ENCODE measurements at places on chromosomes 16 and 17.

GRCh38 chr16:67726106-67727034 is 7.3 kb upstream of the GFOD2 start:
- no peak for DNase-seq

GRCh38 chr16:57743458-57743857 is 7.9 kb downstream of the KATNB1 start:
- DNase-seq: no peak

- DNase-seq: no peak
Observed at GRCh38 chr16:72530434-72530833, 358.5 kb upstream of the PMFBP1 start.

DNA sequence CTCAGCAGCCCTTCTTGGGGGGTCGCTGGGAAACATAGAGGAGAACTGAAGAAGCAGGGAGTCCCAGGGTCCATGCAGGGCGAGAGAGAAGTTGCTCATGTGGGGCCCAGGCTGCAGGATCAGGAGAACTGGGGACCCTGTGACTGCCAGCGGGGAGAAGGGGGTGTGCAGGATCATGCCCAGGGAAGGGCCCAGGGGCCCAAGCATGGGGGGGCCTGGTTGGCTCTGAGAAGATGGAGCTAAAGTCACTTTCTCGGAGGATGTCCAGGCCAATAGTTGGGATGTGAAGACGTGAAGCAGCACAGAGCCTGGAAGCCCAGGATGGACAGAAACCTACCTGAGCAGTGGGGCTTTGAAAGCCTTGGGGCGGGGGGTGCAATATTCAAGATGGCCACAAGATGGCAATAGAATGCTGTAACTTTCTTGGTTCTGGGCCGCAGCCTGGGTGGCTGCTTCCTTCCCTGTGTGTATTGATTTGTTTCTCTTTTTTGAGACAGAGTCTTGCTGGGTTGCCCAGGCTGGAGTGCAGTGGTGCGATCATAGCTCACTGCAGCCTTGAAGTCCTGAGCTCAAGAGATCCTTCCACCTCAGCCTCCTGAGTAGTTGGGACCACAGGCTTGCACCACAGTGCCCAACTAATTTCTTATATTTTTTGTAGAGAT is 3.4 kb downstream of the STH start:
- peak; percentile 68 for DNase-seq

- DNase-seq: peak; percentile 33
Observed at GRCh38 chr17:79082311-79083190, 7.9 kb downstream of the ENGASE start.

DNA sequence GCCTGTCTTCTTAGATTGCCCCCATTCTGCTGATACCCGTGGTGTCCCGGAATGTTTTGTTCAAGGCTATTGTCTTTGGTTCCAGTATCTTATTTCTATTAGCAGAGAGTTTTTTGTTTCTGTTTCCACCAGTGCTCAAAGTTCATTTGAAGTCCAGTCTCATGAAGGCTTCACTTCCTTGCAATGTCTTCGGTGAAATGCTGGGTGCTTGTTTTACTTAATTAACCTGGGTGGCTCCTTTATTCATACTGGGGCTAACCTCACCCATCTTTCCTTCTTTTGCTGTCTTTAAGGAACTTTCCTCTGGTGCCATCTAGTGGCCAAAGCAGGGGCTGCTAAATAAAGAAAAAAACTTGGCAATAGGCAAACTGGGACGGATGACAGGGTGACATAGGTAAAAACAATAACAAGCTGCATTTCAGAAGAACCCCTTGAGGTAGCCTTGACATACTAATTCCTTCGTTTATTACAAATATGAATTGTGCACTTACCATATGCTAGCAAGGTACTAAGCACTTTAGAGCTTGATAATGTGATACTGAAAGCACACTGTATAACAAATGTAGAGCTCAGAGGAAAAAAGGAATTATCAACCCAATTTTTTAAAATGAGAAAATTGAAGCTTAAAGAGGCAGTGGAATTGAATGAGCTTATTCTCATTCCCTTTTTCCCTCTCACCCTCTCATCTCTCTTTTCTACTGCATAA is 2.8 kb upstream of the SMIM36 start:
- DNase-seq: peak; percentile 73

DNA sequence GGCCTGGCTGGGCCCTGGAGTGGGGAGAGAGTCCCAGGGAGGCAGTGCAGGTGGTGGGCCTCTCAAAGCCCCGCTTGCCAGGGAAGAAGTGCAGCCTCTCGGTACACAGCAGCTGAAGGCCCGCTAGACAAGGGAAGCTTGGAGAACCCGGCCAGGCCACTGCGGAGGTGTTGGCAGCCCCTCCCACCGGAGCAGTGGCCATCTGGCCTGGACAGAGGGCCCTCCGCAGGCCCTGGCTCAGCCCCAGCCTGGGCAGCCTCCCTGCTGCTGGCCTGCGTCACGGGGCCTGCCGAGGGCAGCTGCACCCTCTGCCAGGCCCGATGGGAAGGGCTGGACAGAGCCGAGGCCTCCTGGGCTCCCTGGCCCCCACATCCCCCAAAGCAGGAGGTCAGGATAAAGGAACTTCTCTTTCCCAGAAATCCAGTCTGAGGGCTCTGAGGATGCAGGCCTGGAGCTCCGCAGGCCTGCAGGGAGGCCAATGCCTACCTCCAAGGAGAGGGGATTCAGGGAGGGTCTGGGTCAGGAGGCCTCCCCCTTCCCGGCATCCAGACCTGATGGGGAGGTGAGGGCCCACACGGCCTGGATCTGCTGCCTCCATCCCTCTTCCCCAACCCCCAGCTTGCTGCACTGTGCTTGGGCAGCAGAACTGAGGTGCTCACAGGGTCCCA is 4.3 kb downstream of the SPPL2C start:
- DNase-seq: no peak

GRCh38 chr16:64704386-64704785 is 417.5 kb downstream of the CDH11 start:
- DNase-seq: no peak

DNA sequence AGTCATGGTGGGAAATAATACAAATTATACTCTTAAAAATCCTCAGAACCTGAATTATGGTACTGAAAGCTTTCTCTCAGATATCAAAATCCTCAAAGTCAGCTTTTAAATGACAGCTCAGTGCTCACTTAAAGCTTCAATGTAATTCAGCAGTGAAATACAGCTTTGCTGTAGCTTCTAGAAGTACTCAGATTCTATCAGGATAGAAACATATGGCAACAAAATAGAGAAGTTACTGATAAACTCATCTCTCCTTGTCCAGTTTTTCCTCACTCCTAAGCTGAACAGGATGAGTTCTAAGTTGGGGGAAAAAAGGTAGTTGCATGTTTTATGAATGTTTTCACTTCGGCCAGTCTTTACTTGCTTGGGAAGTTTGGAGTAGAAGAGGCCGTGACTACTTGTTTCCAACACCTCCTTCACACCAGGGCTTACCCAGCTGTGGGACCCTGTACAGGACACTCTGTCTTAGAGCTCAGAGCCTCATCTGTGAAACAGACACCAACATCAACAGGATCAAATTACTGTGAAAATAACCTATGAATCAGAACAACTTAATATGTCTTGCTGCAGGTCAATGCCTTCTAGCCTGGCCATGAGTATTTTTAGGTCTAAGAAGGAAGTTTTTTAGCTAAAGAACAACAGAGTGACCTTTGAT is 30.2 kb downstream of the OGFOD1 start:
- DNase-seq: no peak

DNA sequence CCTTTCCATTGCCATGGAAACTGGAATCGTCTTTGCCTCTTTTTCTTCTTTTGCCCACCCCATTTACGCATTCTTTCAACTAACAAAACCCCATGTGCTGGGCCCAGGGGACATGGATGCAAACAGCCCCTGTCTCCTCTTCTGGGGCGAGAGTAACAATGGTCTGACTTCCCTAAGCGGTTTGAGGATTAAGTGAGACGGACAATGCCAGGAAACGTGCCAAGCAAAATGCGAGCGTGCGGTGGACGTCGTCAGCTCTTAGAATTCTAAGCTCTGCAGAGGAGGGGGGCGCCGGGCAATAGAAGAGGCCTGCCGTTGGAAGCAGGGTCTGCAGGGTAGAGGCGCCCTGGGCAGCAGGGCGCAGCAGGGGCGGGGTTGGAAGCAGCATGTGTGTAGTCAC is 42.4 kb upstream of the JPH3 start:
- no peak for DNase-seq

- no peak for DNase-seq
Observed at GRCh38 chr16:11570806-11571205, 15.9 kb downstream of the LITAF start.

GRCh38 chr17:80929449-80929848 is 62.2 kb upstream of the CHMP6 start:
- DNase-seq: no peak

DNA sequence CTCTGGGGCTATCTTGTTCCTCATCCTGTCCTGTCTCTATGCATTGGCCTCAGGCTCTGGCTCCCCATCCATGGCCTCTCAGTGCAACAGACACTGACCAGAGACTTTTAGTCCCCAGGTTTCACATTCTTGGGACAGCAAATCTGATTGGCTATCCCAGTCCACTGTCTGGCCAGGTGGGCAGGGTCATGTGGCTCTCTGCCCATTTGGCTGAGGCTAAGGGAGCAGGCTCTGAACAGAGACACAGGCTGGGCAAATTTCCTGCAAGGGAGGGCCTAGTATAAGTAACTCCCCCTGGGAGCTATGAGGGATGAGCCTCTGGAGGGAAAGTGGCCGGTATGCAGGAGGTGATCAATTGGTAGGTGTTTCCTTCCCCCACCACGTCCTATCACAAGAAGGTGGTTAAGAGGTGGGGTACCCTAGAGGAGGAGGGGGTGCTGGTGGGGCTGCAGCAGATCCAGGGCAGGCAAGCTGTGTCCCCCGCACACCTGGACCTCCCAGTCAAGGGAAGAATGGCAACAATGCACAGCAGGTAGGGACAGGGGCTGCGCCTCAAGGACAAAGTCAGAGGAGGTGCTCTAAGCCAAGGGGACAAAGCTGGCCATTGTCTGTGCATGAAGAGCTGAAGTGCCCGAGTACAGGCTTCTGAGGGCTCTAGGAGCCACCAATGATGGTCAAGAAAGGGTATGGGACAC is 13.2 kb downstream of the XYLT2 start:
- no peak for DNase-seq

GRCh38 chr17:13996276-13996675 is 73.0 kb upstream of the COX10 start:
- no peak for DNase-seq

DNA sequence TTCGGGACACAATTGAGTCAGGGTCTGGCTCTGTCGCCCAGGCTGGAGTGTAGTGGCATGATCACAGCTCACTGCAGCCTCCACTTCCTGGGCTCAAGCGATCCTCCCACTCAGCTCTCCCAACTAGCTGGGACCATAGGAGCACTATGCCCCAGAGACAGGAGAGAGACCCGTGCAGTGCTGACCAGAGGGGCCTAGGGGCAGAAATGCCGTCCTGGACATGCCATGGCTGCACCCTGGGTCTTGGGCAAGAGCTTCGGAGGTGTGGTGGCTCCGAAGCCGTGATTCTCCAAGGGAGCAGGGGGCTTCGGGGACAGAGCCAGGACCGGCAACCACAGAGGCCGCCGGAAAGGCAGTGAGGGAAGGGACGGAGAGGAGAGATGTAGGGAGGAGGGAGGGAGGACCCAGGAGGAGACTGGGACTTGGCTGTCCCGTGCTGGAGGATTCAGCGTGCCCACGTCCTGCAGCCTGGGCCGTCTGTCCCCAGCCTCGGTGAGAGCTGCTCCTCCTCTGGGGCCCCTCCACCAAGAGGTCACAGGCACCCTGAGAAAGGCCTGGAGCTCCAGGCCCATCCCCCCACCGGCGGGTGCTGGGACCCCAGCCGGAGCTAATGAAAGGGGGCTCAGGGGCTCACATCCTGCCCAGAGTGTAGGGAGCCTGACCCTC is 21.9 kb downstream of the TPSD1 start:
- no peak for DNase-seq

DNA sequence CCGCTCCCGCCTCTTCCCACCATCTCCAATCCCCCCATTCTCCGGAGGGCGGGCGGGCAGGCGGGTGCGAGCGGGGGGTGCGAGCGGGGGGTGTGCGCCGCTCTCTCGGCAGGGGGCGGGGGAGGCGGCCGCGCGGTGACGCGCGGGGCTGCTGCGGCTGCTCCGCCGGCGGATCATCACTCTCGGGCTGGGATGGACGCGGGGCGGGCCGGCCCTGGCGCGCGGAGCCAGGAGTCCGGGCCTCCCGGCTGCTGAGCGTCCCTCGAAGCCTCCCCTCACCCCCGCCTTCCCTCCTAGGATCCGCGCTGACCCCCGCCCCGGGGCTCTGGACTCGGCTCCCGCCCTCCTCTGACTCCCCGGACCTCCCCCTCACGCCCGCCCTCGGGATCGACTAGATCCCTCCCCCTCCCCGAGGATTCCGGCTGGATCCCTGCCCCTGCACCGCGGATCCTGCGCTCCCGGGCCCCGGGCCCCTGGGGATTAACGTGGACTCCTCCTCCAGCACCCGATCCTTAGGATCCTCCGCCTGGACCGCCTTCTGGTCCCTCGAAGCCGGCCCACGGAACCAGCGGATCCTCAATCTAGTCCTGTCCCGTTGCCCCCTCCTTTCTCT is 946 bp upstream of the TMEM256 start:
- DNase-seq: peak; percentile 63

GRCh38 chr17:48494335-48494734 is 36.5 kb downstream of the HOXB1 start:
- no peak for DNase-seq

GRCh38 chr17:43868226-43868994 is 21.4 kb downstream of the CD300LG start:
- DNase-seq: no peak

DNA sequence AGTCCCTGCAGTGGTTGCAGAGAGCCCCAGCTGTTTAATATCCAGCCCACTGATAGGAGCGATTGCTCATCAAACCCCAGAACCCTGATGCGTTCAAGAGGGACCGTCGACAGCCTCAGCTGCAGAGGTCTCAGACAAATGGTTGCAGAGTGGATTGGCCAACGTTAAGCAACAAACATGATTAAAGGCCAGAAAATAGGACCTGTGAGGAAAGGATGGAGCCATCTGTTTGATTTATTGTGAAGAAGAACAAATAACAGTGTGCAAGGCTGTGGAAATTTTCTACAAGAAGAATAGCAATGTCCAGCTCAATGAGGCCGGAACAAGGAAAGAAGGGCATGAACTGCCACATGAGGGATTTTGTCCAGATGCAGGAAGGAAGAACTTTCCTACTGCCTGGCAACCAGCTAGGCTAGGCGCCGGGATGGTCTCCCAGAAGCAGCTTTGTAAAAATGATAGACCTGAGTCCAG is 138.4 kb upstream of the DNAH9 start:
- DNase-seq: no peak

GRCh38 chr17:6196355-6196754 is 126.2 kb downstream of the WSCD1 start:
- DNase-seq: no peak

DNA sequence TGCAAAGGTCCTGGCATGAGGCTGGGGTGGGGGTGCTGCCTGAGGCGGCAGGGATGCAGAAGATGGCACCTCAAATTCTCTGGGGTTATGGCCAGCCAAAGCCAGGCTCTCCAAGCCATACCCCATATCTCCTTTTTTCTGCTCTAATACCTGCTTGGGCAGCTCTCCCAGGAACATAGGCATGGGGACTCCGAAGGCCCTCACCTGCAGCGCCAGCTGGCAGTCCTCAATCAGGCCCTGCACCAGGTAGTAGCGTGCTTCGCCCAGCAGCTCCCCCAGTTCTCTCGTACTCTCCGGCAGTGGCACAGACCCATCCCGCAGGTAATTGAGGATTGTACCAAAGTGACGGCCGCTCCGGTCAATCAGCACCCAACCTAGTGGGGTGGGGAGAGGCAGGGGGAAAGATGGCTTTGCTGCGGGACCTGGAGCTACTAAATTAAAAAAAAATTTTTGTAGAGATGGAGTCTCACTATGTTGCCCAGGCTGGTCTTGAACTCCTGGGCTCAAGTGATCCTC is 3.0 kb downstream of the KCTD13 start:
- DNase-seq: no peak

- DNase-seq: no peak
Observed at GRCh38 chr17:42655528-42655927, 3.6 kb upstream of the TUBG2 start.

All from activated CD4-positive, alpha-beta T cell treated with anti-CD3 and anti-CD28 coated beads, Interleukin-2, amount 50 U/mL, for 4 hours (primary cell).